ENCODE measurements at places on chromosomes 3 and 15.

DNA sequence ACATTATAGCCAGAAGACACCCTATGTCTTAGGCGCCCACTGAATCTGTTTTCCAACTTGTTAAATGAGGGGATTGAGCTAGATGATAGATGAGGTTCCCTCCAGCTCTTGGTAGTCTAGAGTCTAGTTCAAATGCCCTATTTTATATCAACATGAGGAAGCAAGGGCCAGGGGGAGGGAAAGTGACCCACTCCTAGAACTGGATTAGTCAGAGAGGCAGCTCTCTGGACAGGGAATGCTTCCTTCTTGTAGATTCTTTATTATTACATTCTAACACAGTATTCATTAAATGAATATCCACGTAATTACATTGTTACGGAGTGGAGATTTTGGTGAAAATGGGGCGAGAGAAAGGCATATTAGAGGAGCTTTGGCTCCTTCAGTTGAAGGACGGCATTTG, 89.5 kb downstream of the RAD18 start:
- no peak for DNase-seq

GRCh38 chr3:24086206-24086605, 141.1 kb downstream of the NR1D2 start:
- no peak for DNase-seq

DNA sequence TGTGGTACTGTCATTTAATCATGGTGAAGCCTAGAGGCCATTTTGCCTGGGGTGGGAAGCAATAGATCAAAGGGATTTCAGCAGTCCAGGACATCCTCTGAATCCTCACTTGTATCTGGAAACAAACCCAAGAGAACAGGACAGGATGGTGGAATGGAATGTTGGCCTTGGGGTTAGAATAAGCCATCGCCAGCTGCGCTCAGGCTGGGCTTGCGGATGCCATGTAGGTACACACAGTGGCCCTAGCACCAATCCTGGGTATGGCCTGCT, 76.5 kb upstream of the ALDH1A3 start:
- DNase-seq: no peak

- peak; percentile 2 for DNase-seq
Observed at GRCh38 chr3:70738291-70738681, 425.8 kb upstream of the MDFIC2 start.

GRCh38 chr3:3015185-3016089, 94.7 kb downstream of the IL5RA start:
- peak; percentile 37 for DNase-seq

Data from Daoy (cell line).